ENCODE measurements at places on chromosomes 5 and 9.

GRCh38 chr9:93569621-93570174 is 6.7 kb upstream of the PHF2 start:
- no peak for DNase-seq

GRCh38 chr5:61332358-61332749 is 296 bp downstream of the ZSWIM6 start:
- DNase-seq, result no peak

- no peak for DNase-seq
Observed at GRCh38 chr5:112935675-112936074, 13.6 kb upstream of the REEP5 start.

- no peak for DNase-seq
Observed at GRCh38 chr5:61087921-61088320, 74.3 kb downstream of the SMIM15 start.

DNA sequence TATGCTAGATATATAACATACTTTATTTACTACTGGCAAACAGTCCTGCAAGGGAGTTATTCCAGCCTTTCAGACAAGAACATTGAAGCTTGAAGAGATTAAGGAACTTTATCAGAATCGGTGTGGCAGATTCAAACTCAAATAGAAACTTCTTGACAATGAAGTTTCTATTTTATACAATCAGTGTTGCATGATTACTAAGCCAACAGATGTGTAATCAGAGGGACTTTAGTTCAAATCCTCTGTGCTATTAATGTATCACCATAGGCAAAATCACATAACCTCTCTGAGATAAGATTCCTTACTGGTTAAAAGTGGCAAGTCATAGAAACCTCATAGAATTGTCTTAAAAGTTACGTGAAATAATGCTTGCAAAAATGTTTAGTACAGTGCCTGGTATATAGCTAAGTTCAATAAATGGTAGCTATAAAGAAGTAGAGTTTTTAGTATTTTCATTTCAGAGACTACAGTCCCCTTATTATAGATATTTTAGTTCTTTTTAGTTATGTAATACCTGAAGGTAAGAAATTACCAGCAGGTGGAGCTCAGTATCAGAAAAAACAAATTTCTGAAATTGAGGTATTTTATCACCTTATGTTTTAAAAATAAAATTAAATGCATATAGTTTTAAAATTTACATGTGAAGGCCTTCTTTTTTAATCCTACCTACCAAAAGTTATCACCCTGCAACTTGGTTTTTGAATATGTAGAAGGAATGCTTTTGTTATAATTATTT is 172.1 kb downstream of the FER start:
- DNase-seq, result no peak

DNA sequence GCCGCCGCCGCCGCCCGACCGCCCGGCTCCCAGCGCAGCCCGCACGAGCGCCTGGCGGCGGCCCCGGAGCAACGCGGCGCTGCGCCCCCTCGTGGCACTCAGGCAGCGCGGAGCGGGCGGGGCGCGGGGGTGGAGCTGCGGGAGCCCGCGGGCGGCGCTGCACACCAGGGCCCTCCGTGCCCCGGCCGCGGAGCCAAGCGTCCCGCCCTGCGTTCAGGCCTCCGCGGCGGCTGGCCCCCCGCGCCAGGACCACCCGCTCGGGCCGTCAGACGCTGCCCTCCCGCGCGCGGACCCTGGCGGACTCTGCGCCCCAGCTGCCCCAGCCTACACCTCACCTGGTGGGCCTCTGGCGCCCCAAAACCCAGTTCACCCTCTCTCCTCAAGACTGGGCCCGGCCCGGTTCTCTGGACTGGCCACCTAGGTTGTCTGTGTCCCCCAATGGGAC is at the start of gene RASGEF1C:
RASGEF1C (minus strand) TSS at position 75 of the 445 bp plus-strand sequence. CDS start 71,159 bp downstream, outside the sequence.
- peak; percentile 61 for DNase-seq

DNA sequence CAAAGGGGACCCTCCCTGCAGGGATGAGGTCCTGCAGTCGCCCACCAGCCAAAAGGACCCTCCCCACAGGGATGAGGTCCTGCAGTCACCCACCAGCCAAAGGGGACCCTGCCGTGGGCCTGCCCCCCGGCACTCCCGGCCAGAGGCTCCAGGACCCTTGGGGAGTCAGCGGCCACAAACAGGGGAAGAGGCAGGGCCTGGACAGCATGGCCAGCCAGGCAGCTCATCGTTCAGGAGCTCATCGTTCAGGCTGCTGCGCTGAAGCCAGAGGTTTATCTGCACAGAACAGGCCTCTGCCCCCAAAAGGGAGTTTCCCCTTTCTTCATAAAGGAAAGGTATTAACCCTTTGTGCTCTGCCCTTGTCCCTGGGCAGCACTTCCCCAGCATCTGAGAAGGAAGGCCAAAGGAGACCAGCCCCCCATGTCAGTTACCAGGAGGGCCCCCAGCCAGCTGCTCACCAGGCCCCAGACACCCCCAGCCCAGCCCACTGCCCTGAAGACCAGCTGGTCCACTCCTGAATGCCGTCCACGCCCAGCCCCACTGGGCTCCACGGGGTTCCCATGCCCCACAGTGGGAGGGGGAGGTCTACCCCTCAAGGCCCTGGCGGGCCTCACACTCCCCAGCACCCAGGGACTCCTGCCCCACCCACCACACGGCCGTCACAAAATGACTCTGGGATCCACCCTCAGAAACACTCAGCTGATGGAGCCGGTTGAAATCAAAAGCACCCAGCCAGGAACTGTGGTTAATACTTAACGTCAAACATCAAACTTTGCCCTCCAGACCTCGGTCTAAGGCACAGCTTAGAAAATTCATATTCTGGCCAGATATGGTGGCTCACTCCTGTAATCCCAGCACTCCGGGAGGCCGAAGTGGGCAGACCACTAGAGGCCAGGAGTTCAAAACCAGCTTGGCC is 6.3 kb downstream of the SLC12A7 start:
- DNase-seq, result no peak

- DNase-seq, result no peak
Observed at GRCh38 chr5:14331386-14331781, 188.2 kb downstream of the TRIO start.

DNA sequence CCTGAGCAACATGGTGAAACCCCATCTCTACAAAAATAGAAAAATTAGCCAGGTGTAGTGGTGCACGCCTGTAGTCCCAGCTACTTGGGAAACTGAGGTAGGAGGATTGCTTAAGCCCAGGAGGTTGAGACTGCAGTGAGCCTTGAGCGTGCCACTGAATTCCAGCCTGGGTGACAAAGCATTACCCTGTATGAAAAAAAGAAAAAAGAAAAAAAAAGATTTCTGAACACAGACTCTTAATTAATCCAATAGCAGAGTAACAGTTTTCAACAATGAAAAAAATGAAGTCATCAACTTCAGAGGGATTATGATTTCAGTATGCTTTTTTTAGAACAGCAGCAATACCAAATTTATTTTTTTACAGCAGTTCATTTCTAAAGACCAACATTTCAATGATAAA is 118.8 kb upstream of the TNPO1 start:
- DNase-seq, result no peak

GRCh38 chr9:33159777-33160127 is 7.4 kb downstream of the B4GALT1 start:
- no peak for DNase-seq

DNA sequence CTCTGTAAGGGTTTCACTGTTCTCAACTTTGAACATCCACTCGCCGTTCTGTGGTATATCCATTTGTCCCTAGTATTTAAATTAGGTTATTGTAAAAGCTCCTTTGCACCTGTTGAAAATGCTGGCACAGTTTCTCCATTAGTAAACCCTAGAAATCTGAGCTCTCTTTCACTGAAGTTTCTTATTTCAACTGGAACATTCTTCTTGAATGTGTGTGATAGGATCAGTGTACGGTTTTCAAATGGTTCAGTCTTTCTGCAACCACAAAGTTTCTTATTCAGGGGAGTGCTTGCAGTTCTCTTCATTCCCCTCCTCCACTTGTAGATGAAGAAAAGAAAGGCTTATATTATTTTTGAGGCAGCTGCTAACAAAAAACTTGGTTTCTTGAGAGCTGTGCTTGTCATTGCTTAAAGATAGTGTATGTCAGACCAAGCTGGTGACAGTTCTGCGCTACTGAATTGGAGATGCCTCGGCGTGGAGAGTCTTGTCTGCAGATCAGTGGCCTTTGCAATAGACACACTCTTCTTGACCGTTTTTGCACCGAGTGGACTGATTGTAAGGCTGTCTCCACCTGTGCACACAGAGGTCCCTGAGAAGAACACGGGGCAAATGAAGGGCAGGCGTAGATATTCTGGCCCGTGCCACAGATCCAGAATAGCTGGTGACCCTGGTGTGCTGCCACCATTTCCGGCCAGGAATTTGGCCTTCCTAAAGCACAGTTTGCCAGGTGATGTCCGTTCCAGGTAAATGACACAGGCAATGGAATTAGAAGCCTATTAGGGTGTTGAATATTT is 102.2 kb downstream of the TRIO start:
- no peak for DNase-seq

- DNase-seq, result no peak
Observed at GRCh38 chr5:125450771-125451170, 704.3 kb upstream of the ZNF608 start.

GRCh38 chr5:74375271-74375670 is 265.3 kb downstream of the ENC1 start:
- DNase-seq, result no peak

DNA sequence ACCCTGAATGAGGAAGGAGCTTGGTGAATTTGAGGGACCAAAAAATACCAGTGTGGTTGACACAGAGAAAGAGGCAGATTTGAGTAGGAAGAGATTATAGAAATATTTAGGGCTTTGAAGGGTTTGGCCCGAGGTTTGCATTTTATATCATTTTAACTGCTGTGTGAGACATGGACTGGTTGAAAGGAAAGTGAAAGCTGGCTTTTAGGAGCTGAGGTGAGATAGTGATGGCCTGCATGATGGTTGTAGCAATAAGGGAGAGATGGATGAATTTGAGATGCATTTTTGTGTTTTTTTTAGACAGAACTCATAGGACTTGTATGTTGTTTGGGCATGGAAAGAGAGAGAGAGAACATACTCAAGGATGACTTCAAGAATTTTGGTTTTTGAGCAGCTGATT is 21.7 kb downstream of the FER start:
- DNase-seq, result no peak

DNA sequence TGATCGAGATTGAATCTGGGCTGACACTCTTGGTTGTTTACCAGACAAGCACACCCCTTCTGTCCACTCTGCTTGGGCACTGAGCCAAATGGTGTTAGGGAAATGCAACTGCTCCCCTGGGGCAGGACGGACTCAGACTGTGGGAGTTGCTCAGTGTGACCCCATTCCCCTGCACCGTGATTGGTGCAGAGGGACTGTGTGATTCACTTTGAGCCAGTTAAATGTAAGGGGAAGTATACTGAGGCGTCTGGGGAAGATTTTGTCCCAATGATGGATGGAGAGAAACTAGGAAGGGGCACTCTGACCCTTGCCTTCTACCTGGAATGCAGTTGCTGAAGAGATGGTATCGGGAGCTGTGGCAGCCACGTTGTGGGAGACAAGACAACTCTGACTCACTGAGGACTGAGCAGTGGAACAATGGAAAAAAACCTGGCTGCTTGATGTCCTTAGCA is 196.0 kb upstream of the ANKRD55 start:
- no peak for DNase-seq

GRCh38 chr5:157312492-157312891 is 46.6 kb downstream of the CYFIP2 start:
- peak; percentile 90 for DNase-seq

DNA sequence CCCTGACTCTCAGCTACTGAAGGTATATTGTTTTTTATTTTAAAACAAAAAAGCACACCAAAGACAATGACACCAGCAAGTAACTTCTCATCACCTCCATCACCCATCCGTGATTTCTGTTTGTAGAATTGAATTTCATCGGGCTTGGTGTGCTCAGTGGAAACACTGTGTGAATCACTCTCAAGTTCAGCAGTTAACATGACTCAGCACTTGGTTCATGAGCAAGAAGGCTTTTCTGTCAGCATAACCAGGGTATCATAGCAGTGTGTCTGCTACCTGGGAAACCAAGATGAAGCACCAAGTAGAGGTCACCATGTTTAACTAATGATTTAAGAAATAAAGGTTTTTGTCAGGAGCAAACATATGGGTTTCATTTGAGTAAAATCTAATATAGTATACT is 123.7 kb downstream of the INSYN2B start:
- no peak for DNase-seq

GRCh38 chr9:128802482-128802881 is 15.4 kb downstream of the TBC1D13 start:
- DNase-seq, result no peak

DNA sequence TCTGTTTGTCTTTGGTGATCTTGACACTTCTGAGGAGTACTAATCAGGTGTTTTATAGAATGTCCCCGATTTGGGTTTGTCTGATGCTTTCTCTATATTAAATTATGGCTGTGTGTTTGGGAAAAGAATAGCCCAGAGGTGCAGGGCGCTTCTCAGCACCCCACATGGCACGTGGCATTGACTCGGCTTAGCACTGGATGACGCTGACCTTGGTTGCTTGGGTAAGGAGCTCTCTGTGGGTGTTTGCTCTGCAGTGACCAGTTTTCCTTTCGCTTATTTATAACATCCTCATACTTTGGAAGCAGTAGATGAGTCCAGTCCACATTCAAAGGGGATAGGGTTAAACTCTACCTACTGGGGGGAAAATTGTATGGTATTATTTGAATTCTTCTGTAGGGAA is 12.5 kb upstream of the FAM120AOS start:
- DNase-seq, result no peak

GRCh38 chr5:10700516-10700915 is 60.5 kb downstream of the DAP start:
- no peak for DNase-seq

- no peak for DNase-seq
Observed at GRCh38 chr5:113145757-113146387, 169.3 kb downstream of the DCP2 start.

DNA sequence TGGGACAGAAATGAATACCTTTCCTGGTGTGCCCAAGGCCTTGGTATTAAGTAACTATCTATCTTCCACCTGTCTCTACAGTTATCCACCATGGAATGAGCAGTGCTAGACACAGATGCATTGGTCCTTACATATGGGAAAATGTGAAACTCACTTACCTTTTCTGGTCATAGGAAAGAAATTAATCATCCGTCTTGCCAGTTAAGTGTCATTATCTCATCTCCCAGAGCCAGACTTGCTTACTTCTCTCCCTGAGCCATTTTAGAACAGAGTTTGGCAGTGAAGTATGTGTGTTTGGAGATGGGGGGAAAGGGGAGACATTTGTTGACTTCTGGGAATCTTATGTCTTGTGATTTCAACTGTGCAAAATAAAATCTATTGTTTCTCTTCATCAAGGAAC is 1211.0 kb upstream of the CDH6 start:
- no peak for DNase-seq
